SK-N-SH (cell line): ENCODE measurements at places on chromosomes 4 and X.

DNA sequence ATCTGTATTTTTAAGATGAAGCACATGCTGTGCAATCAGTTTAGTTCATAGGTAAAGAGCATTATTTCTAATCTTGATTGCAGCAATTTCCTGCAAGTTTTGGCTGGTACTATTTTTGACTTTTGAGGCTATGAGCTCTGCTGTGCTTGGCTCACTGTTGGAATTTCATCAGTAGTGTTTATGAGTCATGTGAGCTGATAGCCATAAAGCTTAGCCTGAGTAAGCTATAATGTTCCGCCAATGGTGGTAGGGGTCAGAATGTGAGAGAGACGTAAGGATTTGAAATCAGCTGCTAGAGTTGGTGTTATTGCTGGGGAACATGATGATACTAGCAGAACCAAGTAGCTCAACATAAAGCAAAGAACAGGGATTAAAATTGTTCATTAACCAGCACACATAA lies 590.9 kb upstream of the GNPDA2 start:
- DNase-seq, result no peak

DNA sequence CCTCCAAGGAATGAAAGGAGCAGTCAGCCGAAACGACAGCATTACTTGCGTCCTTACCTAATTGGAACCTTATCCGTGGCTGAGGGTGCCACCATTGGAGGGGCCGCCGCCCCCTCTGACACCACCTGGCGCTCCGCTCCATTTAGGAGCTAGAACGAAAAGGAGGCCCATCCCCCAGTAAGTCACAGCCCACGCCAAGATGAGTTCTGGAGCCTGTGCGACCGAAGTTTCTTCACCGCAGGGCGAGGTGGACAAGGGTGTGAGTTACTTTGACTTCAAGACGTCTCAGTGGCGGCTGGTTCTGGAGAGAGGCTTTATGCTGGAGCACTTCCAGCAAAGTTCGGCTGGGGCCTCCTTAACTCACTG lies 729 bp upstream of the IRF2 start:
- DNase-seq, result peak; percentile 61

- DNase-seq, result peak; percentile 29
These were observed 635.9 kb upstream of the FRG1 start for GRCh38 chr4:189304809-189305208.

GRCh38 chr4:87103691-87104187 lies 116.7 kb downstream of the KLHL8 start:
- DNase-seq, result no peak

- peak; percentile 97 for DNase-seq
These were observed at the start of gene AP1S2 for GRCh38 chrX:15854712-15855567. Gene AP1S2, minus strand, starts transcription at chrX:15854813. Its CDS starts 2,289 bp downstream, at chrX:15852524.
